Activated CD4-positive, alpha-beta T cell treated with anti-CD3 and anti-CD28 coated beads for 48 hours (primary cell): ENCODE measurements at places on chromosomes 7 and 10.

DNA sequence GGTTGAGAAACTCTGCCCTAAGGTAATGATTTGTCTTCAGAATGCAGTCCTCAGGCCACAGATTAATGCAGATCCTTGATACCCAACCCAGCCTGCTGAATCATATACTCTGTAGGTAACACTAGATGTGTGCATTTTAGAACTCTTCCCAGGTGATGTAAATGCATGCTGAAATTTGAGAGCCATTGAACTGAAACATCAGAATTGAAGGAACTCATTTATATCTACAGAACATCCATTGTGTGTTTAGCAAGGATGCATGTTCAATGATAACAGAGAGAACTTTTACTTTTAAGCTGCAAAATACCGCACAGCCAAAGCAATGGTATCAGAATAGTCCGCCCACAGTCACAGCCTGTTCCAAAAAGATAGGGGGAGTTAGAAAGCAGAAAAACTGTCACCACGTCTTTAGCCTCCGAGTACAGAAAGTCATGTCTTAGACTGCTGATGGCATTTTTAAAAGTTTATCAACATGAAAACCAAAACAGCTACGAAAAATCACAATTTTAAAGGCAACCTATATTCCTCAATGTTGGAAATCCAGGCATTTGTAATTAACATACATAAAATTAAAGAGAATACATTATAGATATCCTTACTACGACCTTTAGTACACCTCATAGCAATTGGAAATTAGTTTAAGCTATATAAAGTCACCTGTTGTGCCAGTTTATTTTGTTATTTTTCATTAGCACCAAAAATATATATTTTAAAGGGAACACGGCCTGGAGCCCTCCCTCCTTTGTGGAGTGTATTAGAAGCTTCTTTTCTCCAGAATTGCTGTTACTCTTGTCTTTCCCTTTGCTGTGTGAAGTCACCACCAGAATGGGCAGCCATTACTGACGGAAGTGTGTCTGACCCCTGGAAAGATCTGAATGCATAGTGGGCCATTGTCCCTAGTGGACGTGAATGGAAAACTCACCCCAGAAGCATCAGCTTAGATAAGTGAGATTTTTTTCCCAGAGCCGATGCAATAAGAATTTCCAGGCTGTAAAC is 65.8 kb upstream of the PRKAR2B start:
- no peak for DNase-seq

- no peak for DNase-seq
These were observed 211.0 kb downstream of the LRRN3 start for GRCh38 chr7:111301891-111302290.

- DNase-seq = no peak
These were observed 121.5 kb upstream of the ZMIZ1 start for GRCh38 chr10:78947226-78947625.

DNA sequence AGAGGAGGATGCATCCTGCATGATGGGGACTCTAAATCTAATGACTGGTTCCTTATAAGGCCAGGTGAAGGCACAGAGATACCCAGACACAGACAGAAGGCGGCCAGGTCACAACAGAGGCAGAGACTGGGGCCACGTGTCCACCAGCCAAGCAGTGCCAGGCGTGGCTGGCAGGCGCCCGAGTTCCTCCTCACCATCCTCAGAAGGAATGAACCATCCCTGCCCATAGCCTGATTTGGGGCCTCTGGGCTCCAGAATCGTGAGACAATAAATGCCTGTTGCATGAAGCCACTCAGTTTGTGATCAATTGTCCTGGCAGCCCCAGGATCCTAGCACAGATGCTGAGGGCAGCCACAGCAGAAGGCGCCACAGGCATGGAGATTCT is 69.0 kb upstream of the TNRC18 start:
- no peak for DNase-seq

GRCh38 chr7:38502289-38502688 is 128.9 kb downstream of the AMPH start:
- no peak for DNase-seq

GRCh38 chr7:96285579-96285978 is 36.3 kb downstream of the SLC25A13 start:
- peak; percentile 17 for DNase-seq

DNA sequence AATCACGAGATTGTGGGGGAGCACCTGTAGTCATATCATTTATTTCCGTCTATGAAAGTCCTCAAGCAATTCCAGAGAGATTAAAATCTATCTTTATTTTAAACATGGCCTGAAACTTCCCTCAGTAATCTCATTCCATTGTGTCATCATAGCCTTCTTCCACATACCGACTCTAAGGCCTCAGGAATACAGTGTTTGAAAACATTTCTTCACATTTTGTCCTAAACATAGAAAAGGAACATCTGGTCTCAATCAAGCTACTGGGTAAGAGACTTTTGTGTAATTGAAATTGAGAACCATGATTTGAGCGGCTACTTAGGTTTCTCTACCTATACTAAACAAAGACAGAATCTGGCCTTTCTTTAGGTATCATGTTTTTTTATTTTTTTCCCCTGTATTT is 78.0 kb upstream of the ELMO1 start:
- no peak for DNase-seq

DNA sequence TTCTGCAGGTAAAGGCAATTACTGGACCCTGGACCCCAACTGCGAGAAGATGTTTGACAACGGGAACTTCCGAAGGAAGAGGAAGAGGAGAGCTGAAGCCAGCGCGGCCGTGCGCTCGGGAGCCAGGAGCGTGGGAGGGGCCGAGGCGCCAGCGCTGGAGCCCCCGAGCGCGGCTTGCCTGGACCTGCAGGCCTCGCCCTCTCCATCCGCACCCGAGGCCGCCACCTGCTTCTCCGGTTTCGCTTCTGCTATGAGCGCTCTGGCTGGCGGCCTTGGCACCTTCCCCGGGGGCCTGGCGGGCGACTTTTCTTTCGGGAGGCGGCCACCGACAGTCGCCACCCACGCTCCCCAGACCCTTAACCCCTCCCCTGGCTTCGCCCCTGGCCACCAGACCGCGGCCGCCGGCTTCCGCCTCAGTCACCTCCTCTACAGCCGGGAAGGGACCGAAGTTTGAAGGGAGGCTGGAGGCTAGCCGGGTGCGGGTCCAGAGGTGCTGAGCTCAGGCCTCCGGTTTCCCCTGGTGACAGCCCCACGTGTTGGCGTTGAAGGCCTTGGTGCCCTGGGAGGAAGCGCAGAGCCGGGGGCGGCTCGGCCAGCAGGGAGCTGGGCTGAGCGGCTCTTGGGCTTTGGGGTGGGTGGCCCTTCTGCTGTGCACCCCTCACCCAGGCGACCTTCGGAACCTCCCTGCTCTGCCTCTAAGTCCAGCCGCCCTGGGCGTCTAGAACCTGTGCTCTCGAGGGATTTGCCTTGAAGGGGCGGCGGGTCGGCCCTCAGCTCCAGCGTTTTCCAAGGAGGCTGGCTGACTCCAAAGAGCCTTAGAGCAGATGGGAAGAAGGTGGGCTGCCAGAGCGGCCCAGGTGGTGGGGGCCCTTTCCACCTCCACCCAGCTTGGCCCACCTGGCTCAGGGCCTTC is 1.8 kb downstream of the FOXI2 start:
- DNase-seq = no peak
